Esophagus squamous epithelium (tissue), 5 donors: ENCODE measurements at places on chromosomes 5 and 9. TPM values are rescaled to one million over a fixed set of nuclear protein-coding genes. Genes with fewer than 3 reads are reported as not detected.
A peak's percentile ranks its signal among the peaks of the same experiment; 100 is the strongest.

DNA sequence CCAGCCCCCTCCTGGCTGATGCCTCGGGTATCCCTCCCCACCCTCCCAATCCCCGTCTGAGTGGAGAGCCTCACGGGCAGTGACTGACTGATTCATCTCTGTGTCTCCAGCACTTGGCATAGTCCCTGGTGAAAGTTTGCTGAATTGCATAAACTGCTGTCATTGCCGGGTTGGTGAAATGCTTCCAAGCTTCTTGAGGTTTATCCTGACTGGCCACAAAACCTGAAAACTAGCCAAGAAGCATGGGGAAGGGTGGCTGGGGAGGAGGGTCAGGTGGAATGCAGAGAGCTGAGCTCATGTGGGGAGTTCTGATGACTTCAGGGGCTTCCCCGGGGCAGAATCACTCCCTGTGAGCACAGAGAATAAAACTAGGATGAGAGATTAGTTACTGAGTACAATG lies 56.9 kb upstream of the GGTA1 start:
- DNase-seq: no peak
- H3K4me3 ChIP-seq: no peak overlapping the region
- H3K4me1 ChIP-seq: peaks cover 51% of the 10 kb centered on the region
- H3K36me3 ChIP-seq: no peaks in the 10 kb centered on the region

DNA sequence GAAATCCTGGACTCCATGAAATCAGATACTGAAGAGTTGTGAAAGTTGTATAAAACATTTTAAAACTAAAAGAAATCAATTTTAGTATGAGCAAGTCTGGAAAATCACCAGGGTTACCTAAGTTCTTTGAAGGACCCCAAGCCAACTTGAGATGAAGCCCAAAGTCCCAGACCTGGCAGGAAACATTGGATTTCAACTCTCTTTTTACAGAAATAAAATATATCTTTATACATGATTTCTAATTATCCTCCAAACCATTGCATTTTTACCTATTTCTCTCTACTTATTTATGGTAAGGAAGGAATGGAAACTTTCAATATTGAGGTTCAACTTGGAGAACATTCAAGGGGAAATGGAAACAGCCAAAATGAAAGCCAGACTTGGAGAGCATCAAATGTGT lies 390.6 kb upstream of the C9orf72 start:
- no peak overlapping the region for H3K4me3 ChIP-seq
- no peaks in the 10 kb centered on the region for H3K36me3 ChIP-seq
- no peak overlapping the region for H3K27ac ChIP-seq
- H3K4me1 ChIP-seq: no peaks in the 10 kb centered on the region
- DNase-seq: no peak

GRCh38 chr9:121734465-121734864 lies 83.0 kb downstream of the DAB2IP start:
- peaks cover 36% of the 10 kb centered on the region for H3K4me1 ChIP-seq
- H3K27me3 ChIP-seq: no peaks in the 10 kb centered on the region
- H3K27ac ChIP-seq: peak overlapping the region; percentile 89
- no peaks in the 10 kb centered on the region for H3K36me3 ChIP-seq
- no peak overlapping the region for H3K4me3 ChIP-seq
- no peak for DNase-seq

DNA sequence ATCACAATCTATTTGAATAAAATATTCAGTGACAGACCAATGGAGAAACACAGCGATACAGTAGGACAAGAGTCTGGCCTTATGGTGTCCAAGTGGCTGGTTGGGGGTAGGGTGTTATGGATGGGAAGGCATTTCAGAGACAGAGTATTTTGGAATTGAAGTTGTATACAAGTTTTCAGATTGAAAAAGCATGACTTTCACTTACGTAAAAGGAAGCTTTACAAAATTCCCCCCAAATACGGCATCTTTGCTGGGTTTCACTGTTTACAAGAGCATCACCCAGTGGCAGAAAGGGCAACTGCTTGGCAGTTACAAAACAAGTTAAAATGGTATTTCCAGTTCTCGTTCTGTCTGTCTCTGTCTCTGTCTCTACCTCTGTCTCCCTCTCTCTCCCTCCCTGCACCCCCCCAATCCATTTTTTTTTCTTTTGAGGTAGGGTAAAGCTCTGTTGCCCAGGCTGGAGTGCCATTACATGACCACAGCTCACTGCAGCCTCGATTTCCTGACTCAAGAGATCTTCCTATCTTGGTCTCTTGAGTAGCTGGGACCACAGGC lies 86.2 kb downstream of the PTPN3 start:
- no peak for DNase-seq
- H3K4me3 ChIP-seq: no peak overlapping the region
- no peaks in the 10 kb centered on the region for H3K27me3 ChIP-seq
- H3K4me1 ChIP-seq: no peaks in the 10 kb centered on the region

DNA sequence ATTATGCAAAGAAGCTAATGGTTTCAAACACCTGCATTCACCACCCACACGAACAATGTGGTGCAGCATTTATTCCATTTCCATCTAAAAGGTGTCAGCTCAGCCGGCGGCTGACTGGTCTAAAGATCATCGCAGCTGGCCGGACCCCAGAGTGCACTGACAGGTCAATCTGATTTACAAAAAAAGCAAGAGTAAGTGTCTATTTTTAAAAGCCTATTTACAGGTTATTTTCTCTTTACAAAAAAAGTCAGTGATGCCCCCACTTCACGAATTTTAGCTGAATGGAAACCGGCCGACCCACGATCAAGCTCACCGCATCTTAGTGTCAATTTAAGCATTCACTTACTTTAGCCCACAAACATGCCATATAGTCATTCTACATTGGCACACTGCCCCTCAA lies 58.3 kb downstream of the SEMA4D start:
- no peaks in the 10 kb centered on the region for H3K36me3 ChIP-seq
- peaks cover 62% of the 10 kb centered on the region for H3K4me1 ChIP-seq
- H3K27ac ChIP-seq: peak overlapping the region; percentile 86
- no peak for DNase-seq

DNA sequence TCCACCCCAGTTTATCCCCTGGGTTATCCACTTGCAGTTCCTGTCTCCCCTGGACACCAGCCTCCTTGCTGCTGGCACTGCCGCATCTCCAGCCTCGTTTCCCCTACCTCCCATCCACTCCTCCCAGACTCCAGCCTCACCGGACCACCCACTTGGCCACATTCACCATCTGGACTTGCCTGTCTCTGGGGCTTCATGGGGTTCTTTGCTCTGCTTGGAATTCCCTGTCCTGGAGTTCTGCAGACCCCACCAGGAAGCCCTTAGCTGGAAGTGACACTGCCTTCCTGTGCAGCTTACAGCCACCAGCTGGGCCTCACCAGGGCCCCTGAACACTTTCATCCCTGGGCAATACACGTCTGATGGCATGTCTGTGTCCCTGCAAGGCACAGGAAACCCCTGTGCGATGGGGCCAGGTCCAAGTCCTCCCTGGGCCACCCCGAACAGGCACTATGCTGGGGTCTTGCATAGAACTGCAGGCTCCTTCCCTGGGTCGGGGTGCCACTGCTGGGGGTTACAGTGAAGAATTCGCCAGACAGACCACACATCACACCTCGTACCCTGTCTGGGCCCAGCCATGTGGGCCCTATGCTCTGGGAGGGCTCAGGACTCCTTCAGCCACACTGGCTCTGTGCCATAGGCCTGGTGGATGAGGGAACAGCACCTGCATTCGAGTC lies 3.0 kb downstream of the FLT4 start:
- no peak overlapping the region for H3K27ac ChIP-seq
- DNase-seq: no peak
- H3K36me3 ChIP-seq: no peaks in the 10 kb centered on the region
- H3K27me3 ChIP-seq: peaks cover 83% of the 10 kb centered on the region
- H3K4me3 ChIP-seq: no peak overlapping the region

KIF20A gene
- 5.7 TPM for total RNA-seq

- no peak overlapping the region for H3K4me3 ChIP-seq
- no peak for DNase-seq
- H3K27ac ChIP-seq: no peak overlapping the region
- H3K36me3 ChIP-seq: no peaks in the 10 kb centered on the region
Measured at GRCh38 chr5:137393196-137393993, 105.7 kb downstream of the SPOCK1 start.

C9orf153 gene
- not detected for total RNA-seq

- H3K4me1 ChIP-seq: no peaks in the 10 kb centered on the region
- H3K36me3 ChIP-seq: no peaks in the 10 kb centered on the region
- no peak overlapping the region for H3K4me3 ChIP-seq
- no peak for DNase-seq
- H3K27ac ChIP-seq: no peak overlapping the region
- H3K27me3 ChIP-seq: no peaks in the 10 kb centered on the region
Measured at GRCh38 chr5:119745976-119746375, 116.6 kb downstream of the FAM170A start.

GZMA gene
- total RNA-seq: 6.7 TPM

RBM27 gene
- total RNA-seq: 14.1 TPM

RRAGA gene
- 41.1 TPM for total RNA-seq

GRCh38 chr5:164431634-164432304 lies 926.4 kb downstream of the MAT2B start:
- no peak for DNase-seq
- no peaks in the 10 kb centered on the region for H3K36me3 ChIP-seq
- no peak overlapping the region for H3K27ac ChIP-seq
- H3K27me3 ChIP-seq: no peaks in the 10 kb centered on the region

GRCh38 chr5:126166368-126166767 lies 256.8 kb upstream of the GRAMD2B start:
- H3K4me1 ChIP-seq: no peaks in the 10 kb centered on the region
- no peak for DNase-seq
- H3K36me3 ChIP-seq: no peaks in the 10 kb centered on the region
- no peak overlapping the region for H3K4me3 ChIP-seq

- H3K4me1 ChIP-seq: peaks cover 24% of the 10 kb centered on the region
- peak overlapping the region; percentile 83 for H3K4me3 ChIP-seq
- peak overlapping the region; percentile 97 for H3K27ac ChIP-seq
- H3K36me3 ChIP-seq: no peaks in the 10 kb centered on the region
- no peak for DNase-seq
- H3K27me3 ChIP-seq: no peaks in the 10 kb centered on the region
Measured at GRCh38 chr5:52799358-52799982, 11.8 kb downstream of the ITGA1 start.

DNA sequence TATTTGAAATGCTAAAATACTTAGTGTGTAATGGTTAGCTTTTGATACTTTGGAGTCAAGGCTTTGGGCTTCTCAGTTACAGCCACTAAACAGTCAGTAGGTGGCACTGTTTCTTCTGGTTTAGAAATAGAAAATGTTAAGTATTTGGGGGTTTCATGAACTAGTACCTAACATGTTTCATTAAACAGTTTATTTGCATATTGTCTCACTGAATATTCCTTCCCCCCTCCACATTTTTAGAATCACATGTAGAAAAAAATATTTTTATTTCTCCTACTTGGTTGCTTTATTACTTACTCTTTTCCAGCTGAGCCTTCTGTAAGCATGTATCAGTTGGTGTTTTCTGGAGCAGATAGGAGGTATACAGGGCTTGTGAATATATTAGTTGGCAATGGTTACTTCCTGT lies 48.0 kb downstream of the IPO11 start:
- no peak overlapping the region for H3K27ac ChIP-seq
- no peaks in the 10 kb centered on the region for H3K27me3 ChIP-seq
- no peaks in the 10 kb centered on the region for H3K4me1 ChIP-seq
- DNase-seq: no peak
- no peaks in the 10 kb centered on the region for H3K36me3 ChIP-seq

GRCh38 chr9:116059466-116059865 lies 94.1 kb upstream of the PAPPA start:
- no peaks in the 10 kb centered on the region for H3K4me1 ChIP-seq
- H3K4me3 ChIP-seq: no peak overlapping the region
- no peak for DNase-seq
- H3K27me3 ChIP-seq: no peaks in the 10 kb centered on the region

DNA sequence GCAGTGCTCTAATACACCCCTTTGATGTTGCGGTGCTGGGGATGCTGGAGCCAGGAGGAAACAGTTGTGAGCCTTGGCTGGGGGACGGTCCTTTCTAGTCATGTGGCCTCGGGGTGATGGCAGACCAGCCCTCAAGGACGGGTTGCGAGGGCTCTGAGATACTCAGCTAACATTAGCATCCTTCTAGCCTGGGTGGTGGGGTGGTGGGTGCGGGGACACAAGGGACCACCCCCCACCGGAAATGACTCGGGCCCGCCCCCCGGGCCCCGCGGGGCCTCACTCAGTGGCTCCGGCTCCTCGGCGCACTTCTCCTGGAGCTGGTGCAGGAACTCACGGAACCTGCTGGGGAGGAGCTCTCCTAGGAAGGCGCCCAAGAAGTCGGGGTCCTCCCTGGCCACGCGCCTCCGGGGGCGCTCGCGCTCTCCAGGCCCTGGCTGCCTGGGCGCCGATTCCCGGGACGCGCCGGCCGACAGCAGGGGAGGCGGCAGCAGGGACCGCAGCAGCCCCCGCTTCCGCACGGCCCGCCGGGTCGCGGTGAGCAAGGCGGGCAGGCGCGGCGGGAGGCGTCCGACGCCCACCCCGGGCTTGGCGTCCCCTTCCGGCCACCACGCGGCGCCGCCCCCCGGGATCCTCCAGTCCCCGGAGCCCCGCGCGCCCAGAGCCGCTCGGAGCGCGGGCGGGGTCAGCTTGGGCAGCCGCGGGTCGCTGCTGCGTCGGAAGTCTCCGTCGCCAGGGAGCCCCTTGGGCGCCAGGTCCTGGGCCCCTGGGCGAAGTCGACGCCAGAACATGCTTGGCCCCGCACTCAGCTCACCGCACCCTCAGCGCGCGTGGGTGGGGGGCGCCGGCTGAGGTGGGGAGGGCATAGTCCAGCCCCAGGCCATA lies 873 bp downstream of the C9orf50 start:
- peak overlapping the region; percentile 39 for H3K4me3 ChIP-seq
- H3K4me1 ChIP-seq: peaks cover 6% of the 10 kb centered on the region
- H3K27me3 ChIP-seq: peaks cover 29% of the 10 kb centered on the region
- peak overlapping the region; percentile 0 for H3K27ac ChIP-seq

DNA sequence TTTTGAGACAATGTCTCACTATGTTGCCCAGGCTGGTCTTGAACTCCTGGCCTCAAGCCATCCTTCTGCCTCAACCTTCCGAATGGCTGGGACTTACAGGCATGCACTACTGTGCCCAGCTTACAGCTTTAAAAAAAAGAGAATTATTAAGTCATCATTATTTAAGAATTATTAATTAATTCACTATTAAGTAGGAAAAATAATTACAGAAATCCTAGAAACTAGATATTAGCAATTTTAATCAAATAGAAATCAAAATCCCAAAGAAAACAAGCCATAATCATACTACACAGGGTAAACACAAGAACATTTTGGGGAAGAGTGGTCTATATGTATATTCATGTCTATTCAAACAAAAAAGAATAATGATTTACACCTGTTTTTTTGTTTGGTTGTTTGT lies 19.6 kb upstream of the MTMR12 start:
- no peak overlapping the region for H3K4me3 ChIP-seq
- no peaks in the 10 kb centered on the region for H3K4me1 ChIP-seq
- no peaks in the 10 kb centered on the region for H3K27me3 ChIP-seq
- DNase-seq: no peak

- H3K27ac ChIP-seq: no peak overlapping the region
- no peaks in the 10 kb centered on the region for H3K36me3 ChIP-seq
- no peaks in the 10 kb centered on the region for H3K4me1 ChIP-seq
Measured at GRCh38 chr5:8831251-8831650, 714.6 kb downstream of the SEMA5A start.

- no peak overlapping the region for H3K4me3 ChIP-seq
- no peak for DNase-seq
- no peaks in the 10 kb centered on the region for H3K27me3 ChIP-seq
- no peak overlapping the region for H3K27ac ChIP-seq
Measured at GRCh38 chr9:111914749-111915424, 18.3 kb downstream of the UGCG start.

GRCh38 chr5:148401604-148402003 lies 17.8 kb downstream of the FBXO38 start:
- no peak overlapping the region for H3K4me3 ChIP-seq
- no peaks in the 10 kb centered on the region for H3K4me1 ChIP-seq
- no peak for DNase-seq

CCDC183 gene
- total RNA-seq: not detected

- H3K4me3 ChIP-seq: no peak overlapping the region
- no peak overlapping the region for H3K27ac ChIP-seq
- H3K4me1 ChIP-seq: peaks cover 6% of the 10 kb centered on the region
- no peaks in the 10 kb centered on the region for H3K27me3 ChIP-seq
- H3K36me3 ChIP-seq: no peaks in the 10 kb centered on the region
Measured at GRCh38 chr9:97978371-97979130, 4.6 kb upstream of the ANP32B start.
